ENCODE measurements at places on chromosomes 13 and 19. TPM values are rescaled to one million over a fixed set of nuclear protein-coding genes. Genes with fewer than 3 reads are reported as not detected.
A peak's percentile ranks its signal among the peaks of the same experiment; 100 is the strongest.

DNA sequence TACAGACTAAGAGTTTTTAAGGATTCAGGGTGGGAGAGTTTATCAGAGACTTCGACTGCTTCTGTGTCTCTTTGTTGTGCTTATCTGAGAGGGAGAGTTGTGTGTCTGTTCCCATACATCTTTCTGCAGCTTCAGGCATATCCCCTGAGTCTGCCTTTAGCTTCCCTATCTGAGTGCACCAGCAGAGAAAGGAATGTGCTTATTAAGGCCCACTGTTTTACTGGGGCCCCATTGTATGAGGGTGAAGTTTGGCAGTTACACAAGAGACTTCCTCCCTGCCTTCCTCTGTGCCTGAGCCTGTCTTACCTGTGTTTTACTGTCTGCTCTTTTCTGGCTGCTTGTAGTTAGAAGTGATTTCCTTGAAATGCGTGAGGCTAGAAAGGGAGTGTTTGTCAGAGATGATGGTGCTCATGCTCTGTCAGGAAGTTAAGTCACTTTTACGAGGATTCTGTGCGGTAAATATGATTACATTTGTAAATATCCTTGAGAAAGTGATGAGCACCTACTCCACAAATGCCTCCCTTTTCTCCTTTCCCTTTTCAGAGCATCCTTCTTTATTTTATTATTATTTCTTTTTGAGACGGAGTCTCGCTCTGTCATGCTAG lies 1228.9 kb upstream of the MIR17HG start:
- no peaks in the 10 kb centered on the region for H3K36me3 ChIP-seq
- no peak overlapping the region for H3K27ac ChIP-seq
- H3K4me1 ChIP-seq: no peaks in the 10 kb centered on the region
- H3K27me3 ChIP-seq: no peaks in the 10 kb centered on the region

GRCh38 chr13:79282976-79283375 lies 123.1 kb downstream of the RBM26 start:
- H3K4me1 ChIP-seq: peaks cover 6% of the 10 kb centered on the region
- no peak overlapping the region for H3K27ac ChIP-seq
- H3K4me3 ChIP-seq: no peak overlapping the region
- no peaks in the 10 kb centered on the region for H3K27me3 ChIP-seq

GRCh38 chr19:49125025-49125731 lies 5.8 kb downstream of the PPFIA3 start:
- H3K36me3 ChIP-seq: peaks cover 12% of the 10 kb centered on the region
- peaks cover 20% of the 10 kb centered on the region for H3K27me3 ChIP-seq
- peaks cover 18% of the 10 kb centered on the region for H3K4me1 ChIP-seq

DNA sequence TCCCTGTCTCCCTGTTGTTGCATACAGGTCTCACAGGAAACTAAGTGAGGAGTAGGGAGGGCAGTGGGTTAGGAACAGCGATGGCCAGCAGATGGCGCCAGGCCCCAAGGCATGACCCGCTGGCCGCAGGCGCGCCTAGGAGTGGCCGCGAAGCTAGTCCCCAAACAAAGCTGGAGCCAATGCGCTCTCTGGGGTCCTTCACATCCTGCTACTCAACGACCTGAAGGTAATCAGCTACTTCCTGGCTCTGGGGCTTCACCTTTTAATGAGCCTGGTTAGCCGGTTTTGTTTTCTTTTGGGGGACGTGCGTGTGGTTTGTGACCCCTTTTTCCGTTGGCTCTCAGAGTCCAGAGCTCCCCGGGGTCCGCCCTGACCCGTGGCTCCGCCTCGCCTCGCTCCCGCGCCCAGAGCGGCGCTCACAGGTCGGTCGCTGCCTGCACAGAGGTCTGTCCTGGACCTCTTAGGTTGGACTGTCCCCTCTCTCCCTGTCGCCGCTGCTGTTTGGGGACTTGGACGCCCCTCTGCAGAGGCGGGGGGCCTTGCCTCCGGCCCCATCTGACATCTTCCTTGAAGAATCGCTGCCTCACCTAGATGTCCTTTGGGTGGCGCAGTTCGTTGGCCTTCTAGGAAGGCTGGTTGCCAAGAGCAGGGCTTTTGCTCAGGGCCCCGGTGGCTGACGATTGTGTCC lies 62.2 kb upstream of the GTF3A start:
- peaks cover 5% of the 10 kb centered on the region for H3K4me1 ChIP-seq
- no peaks in the 10 kb centered on the region for H3K36me3 ChIP-seq
- H3K27ac ChIP-seq: no peak overlapping the region
- peaks cover 2% of the 10 kb centered on the region for H3K27me3 ChIP-seq
- peak overlapping the region; percentile 85 for H3K4me3 ChIP-seq

DNA sequence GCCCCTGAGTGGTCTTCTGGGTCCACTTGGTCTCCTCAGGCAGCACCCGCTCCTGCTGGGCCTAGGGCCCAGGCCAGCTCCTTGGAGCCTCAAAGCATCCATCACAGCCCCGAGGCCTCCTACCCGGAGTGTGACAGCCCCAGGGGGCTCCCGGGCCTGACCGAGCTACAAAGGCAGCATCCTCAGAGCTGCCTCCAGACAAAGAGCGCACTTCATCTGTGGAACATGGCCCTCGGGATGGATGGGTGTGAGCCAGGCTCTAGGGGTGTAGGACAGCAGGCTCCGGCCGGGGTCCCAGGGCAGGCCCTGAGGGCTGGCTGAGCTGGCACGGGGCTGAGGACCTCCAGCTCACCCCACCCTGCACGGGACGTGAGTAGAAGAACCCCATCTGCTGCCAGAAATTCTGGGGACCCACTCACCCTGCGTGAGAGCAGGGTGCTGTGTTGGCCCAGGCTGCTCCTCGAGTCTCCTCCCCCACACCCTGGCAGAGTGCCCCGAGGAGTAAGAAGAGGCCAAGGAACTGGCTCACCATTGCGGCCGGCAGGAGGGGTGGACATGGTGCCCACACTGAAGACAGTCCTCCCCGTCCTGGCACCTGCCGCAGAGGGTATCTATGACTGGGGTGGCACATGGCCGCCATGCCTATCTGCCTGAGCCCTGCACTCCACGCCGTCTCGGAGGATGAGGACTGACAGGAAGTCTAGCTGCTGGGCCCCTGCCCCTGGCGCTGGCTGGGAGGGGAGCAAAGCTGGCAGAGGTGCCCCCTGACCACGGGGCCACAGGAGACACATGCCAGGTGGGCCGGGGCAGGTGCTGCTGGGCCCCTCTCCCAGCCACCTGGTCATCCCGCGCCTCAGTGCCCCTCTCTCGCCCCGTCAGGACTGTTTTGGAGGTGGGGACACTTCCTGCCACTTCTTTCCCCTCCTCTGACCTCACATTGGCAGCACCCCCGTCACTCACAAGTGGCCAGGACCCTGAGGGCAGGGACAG lies 22.3 kb downstream of the CEBPG start:
- H3K4me3 ChIP-seq: no peak overlapping the region
- peak; percentile 43 for DNase-seq
- H3K36me3 ChIP-seq: no peaks in the 10 kb centered on the region
- peaks cover 5% of the 10 kb centered on the region for H3K4me1 ChIP-seq
- H3K27me3 ChIP-seq: peaks cover 6% of the 10 kb centered on the region

DNA sequence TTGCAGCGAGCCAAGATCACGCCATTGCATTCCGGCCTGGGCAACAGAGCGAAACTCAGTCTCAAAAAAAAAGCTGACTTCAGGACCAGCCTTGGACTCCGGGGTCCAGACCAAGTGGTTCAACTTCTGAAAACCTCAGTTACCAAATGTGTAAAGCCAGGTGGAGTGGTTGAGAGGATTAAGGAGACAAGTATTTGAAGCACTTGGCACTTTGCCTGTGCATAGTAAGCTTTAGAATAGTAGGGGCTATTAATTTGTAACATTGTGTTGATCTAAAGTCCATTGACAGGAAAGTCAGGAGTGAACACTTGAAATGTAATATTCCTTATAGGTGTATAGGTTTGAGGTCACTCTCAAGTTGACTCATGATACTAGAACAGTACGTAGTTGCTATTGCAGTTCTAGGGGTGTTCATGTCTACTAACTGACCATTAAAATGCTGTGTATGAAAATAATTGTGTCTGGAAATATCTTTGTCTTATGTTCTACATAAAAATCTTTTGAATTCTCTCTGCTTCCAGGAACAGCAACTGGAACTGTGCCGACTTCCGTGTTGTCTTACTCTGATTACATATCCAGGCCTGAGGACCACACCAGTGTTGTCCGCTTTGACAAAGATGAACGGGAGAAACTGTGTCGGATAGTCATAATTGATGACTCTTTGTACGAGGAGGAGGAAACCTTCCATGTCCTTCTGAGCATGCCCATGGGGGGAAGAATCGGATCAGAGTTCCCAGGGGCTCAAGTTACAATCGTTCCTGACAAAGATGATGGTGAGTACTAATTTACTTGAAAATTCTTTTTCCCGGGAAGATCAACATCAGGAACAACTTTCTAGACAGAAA lies 97.4 kb downstream of the FREM2 start:
- H3K27ac ChIP-seq: no peak overlapping the region
- no peak overlapping the region for H3K4me3 ChIP-seq
- no peaks in the 10 kb centered on the region for H3K36me3 ChIP-seq
- no peaks in the 10 kb centered on the region for H3K27me3 ChIP-seq
- peaks cover 3% of the 10 kb centered on the region for H3K4me1 ChIP-seq

GRCh38 chr13:109000207-109000606 lies 370.8 kb downstream of the MYO16 start:
- no peak overlapping the region for H3K27ac ChIP-seq
- DNase-seq: no peak
- no peak overlapping the region for H3K4me3 ChIP-seq
- no peaks in the 10 kb centered on the region for H3K27me3 ChIP-seq

DNA sequence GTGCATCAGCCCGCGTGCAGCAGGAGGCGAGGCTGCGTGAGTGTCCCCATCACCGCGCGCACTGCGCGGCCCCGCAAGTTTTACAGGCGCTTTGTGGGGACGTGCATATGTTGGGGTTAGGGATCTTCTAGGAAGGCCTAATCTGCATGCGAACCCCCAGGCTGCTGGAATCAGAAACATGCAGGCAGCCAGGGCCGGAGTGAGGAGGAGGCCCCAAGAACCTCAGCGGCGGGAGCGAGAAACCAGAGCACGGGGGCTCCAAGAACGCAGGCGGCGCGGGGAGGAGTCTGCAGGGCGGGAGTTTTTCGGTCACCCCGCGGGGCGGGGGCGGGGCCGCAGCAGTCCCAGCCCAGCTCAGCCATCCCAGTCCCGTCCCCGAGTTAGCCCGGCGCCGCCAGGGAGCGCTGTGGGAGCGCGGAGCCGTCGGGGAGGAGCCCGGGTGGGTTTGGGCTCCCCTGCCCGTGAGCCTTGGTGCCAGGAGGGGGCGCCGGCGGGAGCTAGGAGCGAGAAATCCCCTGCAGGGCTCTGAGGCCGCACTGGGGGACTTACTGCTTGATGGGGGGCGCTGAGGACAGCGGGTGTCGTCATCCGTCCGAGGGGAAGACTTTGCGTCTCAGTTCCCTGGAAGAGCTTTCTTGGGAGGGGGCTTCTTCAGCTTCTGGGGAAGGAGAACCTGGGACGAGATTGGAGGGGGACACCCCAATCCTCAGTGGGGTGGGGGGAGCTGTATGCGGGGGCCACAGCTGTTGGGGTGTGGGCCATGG lies 933 bp upstream of the NRTN start:
- no peaks in the 10 kb centered on the region for H3K36me3 ChIP-seq
- peaks cover 7% of the 10 kb centered on the region for H3K4me1 ChIP-seq
- peak overlapping the region; percentile 42 for H3K4me3 ChIP-seq
- peaks cover 20% of the 10 kb centered on the region for H3K27me3 ChIP-seq
- no peak overlapping the region for H3K27ac ChIP-seq

DNA sequence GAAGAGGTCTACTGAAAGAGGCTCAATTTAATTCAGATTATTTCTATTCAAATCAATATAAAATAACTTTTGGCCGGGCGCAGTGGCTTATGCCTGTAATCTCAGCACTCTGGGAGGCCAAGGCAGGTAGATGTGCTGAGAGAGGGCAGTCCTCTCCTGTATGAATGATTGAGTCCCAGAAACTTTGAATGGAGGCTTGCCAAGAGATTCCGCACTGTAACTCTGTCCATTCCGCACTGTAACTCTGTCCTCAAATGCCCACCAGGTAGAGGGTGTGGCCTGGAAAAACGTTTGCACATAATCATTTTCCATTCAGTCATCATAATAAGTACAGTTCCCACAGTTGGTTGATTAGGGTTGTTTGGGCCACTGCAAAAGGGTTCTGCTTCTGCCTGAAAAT lies 274.7 kb upstream of the SOX21 start:
- H3K4me1 ChIP-seq: no peaks in the 10 kb centered on the region
- H3K27me3 ChIP-seq: peaks cover 3% of the 10 kb centered on the region
- H3K27ac ChIP-seq: no peak overlapping the region
- no peaks in the 10 kb centered on the region for H3K36me3 ChIP-seq
- no peak for DNase-seq
- no peak overlapping the region for H3K4me3 ChIP-seq

GRCh38 chr13:32585550-32586079 lies 637 bp upstream of the PDS5B start:
- peak overlapping the region; percentile 93 for H3K4me3 ChIP-seq
- peak; percentile 23 for DNase-seq
- H3K27me3 ChIP-seq: peaks cover 10% of the 10 kb centered on the region
- H3K27ac ChIP-seq: peak overlapping the region; percentile 74
- no peaks in the 10 kb centered on the region for H3K36me3 ChIP-seq

- no peaks in the 10 kb centered on the region for H3K36me3 ChIP-seq
- peaks cover 2% of the 10 kb centered on the region for H3K4me1 ChIP-seq
- H3K27ac ChIP-seq: no peak within 1 kb of the TSS
- peaks cover 6% of the 10 kb centered on the region for H3K27me3 ChIP-seq
- peak within 1 kb of the TSS; percentile 90 for H3K4me3 ChIP-seq
Measured at GRCh38 chr13:91398413-91399188, at the start of gene GPC5. Gene GPC5 (plus strand): TSS chr13:91398621.

DNA sequence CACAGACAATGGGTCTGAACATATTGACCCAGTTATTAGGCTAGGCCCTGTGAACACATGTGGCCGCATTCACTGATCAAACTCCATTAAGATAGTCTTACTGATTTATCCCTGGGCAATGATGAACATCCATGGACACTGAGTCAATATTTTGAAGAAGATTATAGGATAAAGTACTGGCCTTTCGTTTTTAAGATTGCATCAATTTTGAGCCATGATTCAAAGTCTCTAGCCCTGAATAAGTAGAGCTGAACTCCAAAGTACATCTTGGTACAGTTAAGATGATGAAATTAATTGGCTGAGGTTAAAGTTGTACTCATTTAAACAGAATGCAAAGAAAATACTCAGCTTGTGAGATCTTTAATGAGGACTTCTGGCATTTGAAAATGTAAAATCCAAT lies 1581.9 kb downstream of the EFNB2 start:
- DNase-seq: no peak
- peaks cover 5% of the 10 kb centered on the region for H3K36me3 ChIP-seq
- H3K27ac ChIP-seq: no peak overlapping the region
- H3K27me3 ChIP-seq: peaks cover 3% of the 10 kb centered on the region

DNA sequence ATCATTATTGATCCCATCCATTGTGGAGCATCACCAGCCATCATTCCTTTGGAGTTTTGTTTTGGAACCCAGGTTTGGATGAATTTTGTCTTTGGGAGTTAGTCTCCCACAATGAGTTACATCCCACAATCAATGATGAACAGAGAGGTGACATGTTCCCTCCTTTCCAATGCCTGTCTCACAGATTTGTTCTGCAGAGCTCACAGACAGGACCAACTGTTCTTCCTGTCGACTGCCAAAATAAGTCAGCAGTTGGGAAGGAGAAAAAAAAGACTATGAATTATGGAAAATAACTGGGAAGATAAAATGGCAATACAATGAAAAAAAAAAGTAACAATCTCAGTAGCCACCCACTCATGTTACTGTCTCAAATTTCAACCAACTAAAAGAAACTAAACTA lies 489.1 kb downstream of the MYO16 start:
- no peak for DNase-seq
- peaks cover 2% of the 10 kb centered on the region for H3K27me3 ChIP-seq
- no peaks in the 10 kb centered on the region for H3K4me1 ChIP-seq
- no peak overlapping the region for H3K4me3 ChIP-seq

Gene ZFP82
- total RNA-seq: 16.1 TPM

Gene CEACAM20
- total RNA-seq: not detected

Gene LACC1
- 1.7 TPM for total RNA-seq

Gene LRRC63
- total RNA-seq: not detected

Gene EDDM13
- not detected for total RNA-seq

Gene FBXO27
- total RNA-seq: 2.2 TPM

Gene C19orf81
- total RNA-seq: 10.4 TPM

Gene ZNF8
- 24.8 TPM for total RNA-seq

Gene SELENOV
- 9.9 TPM for total RNA-seq

Gene ZNF667
- total RNA-seq: 6.0 TPM
